ENCODE measurements at places on chromosomes 2 and 18. TPM values are rescaled to one million over a fixed set of nuclear protein-coding genes. Genes with fewer than 3 reads are reported as not detected.

SLC19A3 gene
- 0.29 TPM for total RNA-seq

CTAGE1 gene
- not detected for total RNA-seq

KLHL41 gene
- total RNA-seq: 9.8 TPM

POLR1A gene
- 18.5 TPM for total RNA-seq

COLEC12 gene
- 122 TPM for total RNA-seq

PFN4 gene
- total RNA-seq: 0.44 TPM

STPG4 gene
- 0.17 TPM for total RNA-seq

TTC39C gene
- 33.3 TPM for total RNA-seq

NAPG gene
- total RNA-seq: 44.9 TPM

ARHGAP15 gene
- not detected for total RNA-seq
